Mesenchymal stem cell (in vitro differentiated cells and primary cell): ENCODE measurements at places on chromosomes 6 and 20.
A peak's percentile ranks its signal among the peaks of the same experiment; 100 is the strongest.

- H3K4me3 ChIP-seq: no peak overlapping the region
- H3K4me1 ChIP-seq: no peaks in the 10 kb centered on the region
- H3K27me3 ChIP-seq: no peaks in the 10 kb centered on the region
- no peaks in the 10 kb centered on the region for H3K36me3 ChIP-seq
- H3K27ac ChIP-seq: peak overlapping the region; percentile 82
These were observed 33.2 kb upstream of the AKAP7 start for GRCh38 chr6:131101911-131102680.

DNA sequence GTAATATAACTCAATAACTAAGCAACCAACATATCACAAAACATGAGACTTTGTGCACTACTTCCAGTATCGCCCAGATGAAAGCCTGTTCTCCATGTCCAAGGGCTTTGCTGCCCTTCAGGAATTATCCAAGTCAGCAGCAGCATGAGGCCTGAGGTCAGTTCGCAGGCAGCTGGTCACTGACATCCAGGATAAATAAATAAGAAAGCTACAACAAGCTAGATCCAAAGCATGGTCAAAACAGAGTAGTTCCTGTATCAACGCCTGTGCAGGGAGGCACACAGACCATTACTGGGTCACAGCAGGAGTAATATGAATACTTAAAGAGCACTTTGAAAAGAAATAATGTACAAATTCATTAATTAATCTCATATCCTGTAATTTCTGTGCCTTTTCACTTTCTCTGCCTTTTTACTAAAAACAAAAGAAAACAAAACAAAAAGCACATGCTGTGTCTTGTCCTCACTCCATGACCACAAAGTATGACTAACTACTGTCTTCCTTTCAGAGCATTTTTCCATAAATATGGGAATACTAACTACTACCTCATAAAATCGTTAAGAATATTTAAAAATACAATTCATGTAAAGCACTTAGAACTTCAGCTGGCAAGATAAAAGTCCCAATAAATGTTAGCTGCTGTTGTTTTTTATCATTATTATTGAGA is 374.9 kb upstream of the IRAK1BP1 start:
- no peaks in the 10 kb centered on the region for H3K27me3 ChIP-seq
- H3K4me3 ChIP-seq: no peak overlapping the region
- no peaks in the 10 kb centered on the region for H3K36me3 ChIP-seq
- peak; percentile 43 for DNase-seq
- H3K4me1 ChIP-seq: peaks cover 3% of the 10 kb centered on the region

- no peaks in the 10 kb centered on the region for H3K36me3 ChIP-seq
- no peaks in the 10 kb centered on the region for H3K4me1 ChIP-seq
- H3K27ac ChIP-seq: no peak overlapping the region
- DNase-seq: no peak
These were observed 13.9 kb downstream of the CRISP3 start for GRCh38 chr6:49730251-49730650.

DNA sequence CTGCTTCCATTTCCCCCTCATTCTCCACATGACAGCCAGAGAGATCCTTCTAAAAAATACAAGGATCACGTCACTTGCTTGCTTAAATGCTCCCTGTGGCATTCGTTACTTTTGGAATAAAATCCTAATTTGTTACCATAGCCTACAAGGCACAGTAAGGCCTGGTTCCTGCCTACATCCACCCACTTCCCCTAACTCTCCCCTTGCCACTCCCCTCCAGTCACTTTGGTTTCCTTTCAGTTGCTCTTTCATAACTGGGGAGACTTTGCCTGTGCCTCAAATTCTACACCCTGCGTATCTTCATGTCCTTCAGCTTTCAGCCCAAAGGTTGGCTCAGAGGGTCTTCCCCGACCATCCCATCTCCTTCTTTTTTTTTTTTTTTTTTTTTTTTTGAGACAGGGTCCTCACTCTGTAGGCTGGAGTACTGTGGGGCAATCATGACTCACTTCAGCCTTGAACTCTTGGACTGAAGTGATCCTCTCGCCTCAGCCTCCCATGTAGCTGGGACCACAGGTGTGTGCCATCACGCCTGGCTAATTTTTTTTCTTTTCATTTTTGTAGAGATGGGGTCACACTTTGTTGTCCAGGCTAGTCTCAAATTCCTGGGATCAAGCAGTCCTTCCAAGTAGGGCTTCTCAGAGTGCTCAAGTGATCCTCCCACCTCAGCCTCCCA is 12.5 kb downstream of the ID1 start:
- no peak overlapping the region for H3K4me3 ChIP-seq
- no peaks in the 10 kb centered on the region for H3K27me3 ChIP-seq
- H3K36me3 ChIP-seq: no peaks in the 10 kb centered on the region
- DNase-seq: no peak

DNA sequence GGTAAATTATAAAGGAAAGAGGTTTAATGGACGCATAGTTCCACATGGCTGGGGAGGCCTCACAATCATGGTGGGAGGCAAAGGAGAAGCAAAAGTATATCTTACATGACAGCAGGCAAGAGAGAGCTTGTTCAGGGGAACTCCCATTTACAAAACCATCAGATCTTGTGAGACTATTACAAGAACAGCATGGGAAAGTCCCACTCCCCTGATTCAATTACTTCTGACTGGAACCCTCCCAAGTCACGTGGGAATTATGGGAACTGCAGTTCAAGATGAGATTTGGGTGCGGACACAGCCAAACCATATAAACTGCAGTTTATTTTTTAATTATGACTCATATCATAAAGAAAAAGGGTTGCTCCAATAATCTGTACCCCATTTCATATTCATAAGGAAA is 22.3 kb upstream of the HLA-DQA2 start:
- H3K27me3 ChIP-seq: peaks cover 14% of the 10 kb centered on the region
- H3K27ac ChIP-seq: no peak overlapping the region
- H3K4me3 ChIP-seq: no peak overlapping the region
- H3K36me3 ChIP-seq: no peaks in the 10 kb centered on the region
- no peaks in the 10 kb centered on the region for H3K4me1 ChIP-seq

- H3K4me1 ChIP-seq: peaks cover 3% of the 10 kb centered on the region
- H3K27ac ChIP-seq: no peak overlapping the region
- no peaks in the 10 kb centered on the region for H3K27me3 ChIP-seq
These were observed 327.9 kb upstream of the SOX4 start for GRCh38 chr6:21265730-21266044.

DNA sequence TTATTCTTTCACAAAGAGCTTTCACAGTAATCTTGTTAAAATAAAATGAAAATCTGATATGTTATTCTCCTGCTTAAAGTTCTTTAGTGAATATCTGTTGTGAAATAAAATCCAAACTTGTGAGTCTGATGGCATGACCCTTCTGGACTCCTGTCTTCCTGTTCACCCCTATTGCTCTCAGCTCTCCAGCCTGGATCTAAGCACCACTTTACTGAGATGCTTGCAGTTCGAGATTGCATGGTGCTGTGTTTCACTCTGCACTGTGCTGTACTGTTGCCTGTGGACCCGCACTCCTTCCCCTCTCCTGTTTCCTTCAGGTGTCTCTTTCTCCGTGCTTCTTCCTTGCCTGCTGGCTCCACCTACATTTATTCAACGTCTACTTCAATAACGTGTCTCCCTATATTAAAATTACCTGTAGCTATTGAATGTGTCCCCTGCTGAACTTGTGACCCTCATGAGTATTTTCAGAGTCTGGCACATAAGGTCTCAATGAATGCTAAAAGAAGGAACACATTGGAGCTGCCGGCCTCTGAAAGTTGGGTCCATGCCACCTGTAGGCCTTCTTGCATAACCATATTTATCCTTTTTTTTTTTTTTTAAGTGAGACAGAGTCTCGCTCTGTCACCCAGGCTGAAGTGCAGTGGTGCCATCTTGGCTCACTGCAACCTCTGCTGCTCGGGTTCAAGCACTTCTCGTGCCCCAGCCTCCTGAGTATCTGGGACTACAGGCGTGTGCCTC is 100.1 kb downstream of the ARID1B start:
- no peak for DNase-seq
- peaks cover 9% of the 10 kb centered on the region for H3K4me1 ChIP-seq
- H3K27ac ChIP-seq: no peak overlapping the region
- H3K4me3 ChIP-seq: no peak overlapping the region
- H3K27me3 ChIP-seq: no peaks in the 10 kb centered on the region

DNA sequence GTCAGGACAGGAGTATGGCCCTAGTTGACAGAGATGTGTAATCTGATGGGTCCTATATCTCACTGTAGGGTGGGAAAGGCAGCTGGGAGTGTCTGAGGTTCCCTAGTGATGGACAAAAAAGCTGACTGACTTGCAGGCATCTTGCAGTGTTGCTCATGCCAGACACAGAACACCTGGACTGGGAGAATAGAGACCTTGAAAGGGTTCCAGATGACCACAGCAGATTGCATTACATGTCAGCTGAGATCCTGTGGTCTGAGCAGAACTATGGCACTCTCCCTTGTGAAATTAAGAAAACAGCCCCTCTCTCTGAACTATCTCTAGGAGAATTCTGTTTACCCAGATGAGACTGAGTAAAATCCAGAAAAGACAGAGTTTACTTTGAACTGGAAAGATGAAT is 212.6 kb upstream of the MAN1A1 start:
- no peak overlapping the region for H3K27ac ChIP-seq
- no peaks in the 10 kb centered on the region for H3K4me1 ChIP-seq
- no peak overlapping the region for H3K4me3 ChIP-seq
- no peaks in the 10 kb centered on the region for H3K27me3 ChIP-seq

GRCh38 chr6:10429638-10430427 is 15.0 kb upstream of the TFAP2A start:
- peak; percentile 70 for DNase-seq
- H3K27me3 ChIP-seq: peaks cover 12% of the 10 kb centered on the region
- H3K36me3 ChIP-seq: no peaks in the 10 kb centered on the region
- H3K27ac ChIP-seq: no peak overlapping the region
- peaks cover 9% of the 10 kb centered on the region for H3K4me1 ChIP-seq

DNA sequence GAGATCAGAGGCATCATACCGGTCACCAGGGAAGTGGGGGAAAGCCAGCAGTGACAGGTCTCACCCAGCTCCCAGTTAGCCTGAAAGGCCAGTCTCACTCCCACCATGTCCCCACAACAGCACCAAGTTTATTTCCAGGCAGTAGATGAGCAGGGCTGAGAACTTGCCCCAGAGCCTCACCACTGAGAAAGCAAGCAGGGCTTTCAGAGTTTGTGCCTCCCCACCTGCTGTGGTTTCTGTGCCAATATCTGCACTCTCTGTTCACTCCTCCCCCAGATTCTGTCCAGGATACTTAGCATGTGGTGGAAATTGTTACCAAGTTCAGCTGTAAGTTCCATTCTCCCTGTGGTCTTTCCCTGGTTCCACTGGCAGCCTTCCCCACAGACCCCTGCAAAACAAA is 255.0 kb upstream of the HTR1E start:
- H3K36me3 ChIP-seq: no peaks in the 10 kb centered on the region
- H3K4me3 ChIP-seq: no peak overlapping the region
- H3K27ac ChIP-seq: no peak overlapping the region
- DNase-seq: no peak
- H3K27me3 ChIP-seq: no peaks in the 10 kb centered on the region

- H3K27me3 ChIP-seq: no peaks in the 10 kb centered on the region
- no peaks in the 10 kb centered on the region for H3K36me3 ChIP-seq
- H3K4me3 ChIP-seq: peak overlapping the region; percentile 89
- no peak overlapping the region for H3K27ac ChIP-seq
- DNase-seq: peak; percentile 81
These were observed 2.3 kb downstream of the LRP11 start for GRCh38 chr6:149861603-149862423.

DNA sequence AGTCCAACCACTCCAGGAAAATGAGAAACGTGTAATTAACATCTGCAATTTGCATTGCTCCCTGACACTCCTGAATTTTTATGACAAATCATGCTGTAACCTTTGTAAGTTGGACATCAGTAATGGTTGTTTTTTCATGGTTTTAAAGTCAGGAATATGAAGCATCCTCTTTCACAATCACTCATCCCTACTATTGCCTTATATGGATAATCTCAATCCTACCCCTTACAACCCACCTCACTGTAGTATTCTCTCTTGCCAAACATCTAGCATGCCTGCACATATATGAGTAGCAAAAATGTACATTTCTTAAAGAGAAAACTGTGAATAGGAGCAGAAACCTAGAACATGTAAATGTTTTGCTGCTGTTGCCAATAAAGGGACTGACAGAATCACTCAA is 729.5 kb downstream of the KIF16B start:
- H3K36me3 ChIP-seq: no peaks in the 10 kb centered on the region
- no peak for DNase-seq
- H3K4me3 ChIP-seq: no peak overlapping the region
- H3K27ac ChIP-seq: no peak overlapping the region
- H3K4me1 ChIP-seq: no peaks in the 10 kb centered on the region

DNA sequence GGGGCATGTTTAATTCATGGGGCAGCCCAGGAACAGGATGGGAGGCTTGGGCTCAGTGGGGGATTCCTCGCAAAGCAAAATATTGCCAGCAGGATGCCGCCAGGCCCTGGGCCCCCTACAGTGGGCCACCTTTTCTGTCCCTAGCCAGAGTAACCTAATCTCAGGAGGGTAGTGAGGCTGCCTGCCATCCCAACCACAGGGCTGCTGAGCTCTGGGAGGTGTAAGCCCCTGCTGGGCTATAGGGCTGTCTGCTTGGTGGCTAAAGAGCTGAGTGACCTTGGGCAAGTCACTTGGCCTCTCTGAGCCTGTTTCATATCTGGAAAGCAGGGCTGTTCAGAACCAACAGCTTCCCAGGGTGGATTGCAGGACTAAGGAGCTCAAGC is 35.7 kb upstream of the CDH22 start:
- DNase-seq: no peak
- no peak overlapping the region for H3K27ac ChIP-seq
- H3K36me3 ChIP-seq: no peaks in the 10 kb centered on the region
- peaks cover 51% of the 10 kb centered on the region for H3K27me3 ChIP-seq

GRCh38 chr6:50815436-50816114 is 3.1 kb upstream of the TFAP2B start:
- peak; percentile 9 for DNase-seq
- peaks cover 11% of the 10 kb centered on the region for H3K4me1 ChIP-seq
- H3K27ac ChIP-seq: no peak overlapping the region
- no peaks in the 10 kb centered on the region for H3K36me3 ChIP-seq

GRCh38 chr20:46000262-46000996 is 8.3 kb upstream of the MMP9 start:
- H3K36me3 ChIP-seq: no peaks in the 10 kb centered on the region
- H3K27me3 ChIP-seq: peaks cover 71% of the 10 kb centered on the region
- H3K4me3 ChIP-seq: no peak overlapping the region

DNA sequence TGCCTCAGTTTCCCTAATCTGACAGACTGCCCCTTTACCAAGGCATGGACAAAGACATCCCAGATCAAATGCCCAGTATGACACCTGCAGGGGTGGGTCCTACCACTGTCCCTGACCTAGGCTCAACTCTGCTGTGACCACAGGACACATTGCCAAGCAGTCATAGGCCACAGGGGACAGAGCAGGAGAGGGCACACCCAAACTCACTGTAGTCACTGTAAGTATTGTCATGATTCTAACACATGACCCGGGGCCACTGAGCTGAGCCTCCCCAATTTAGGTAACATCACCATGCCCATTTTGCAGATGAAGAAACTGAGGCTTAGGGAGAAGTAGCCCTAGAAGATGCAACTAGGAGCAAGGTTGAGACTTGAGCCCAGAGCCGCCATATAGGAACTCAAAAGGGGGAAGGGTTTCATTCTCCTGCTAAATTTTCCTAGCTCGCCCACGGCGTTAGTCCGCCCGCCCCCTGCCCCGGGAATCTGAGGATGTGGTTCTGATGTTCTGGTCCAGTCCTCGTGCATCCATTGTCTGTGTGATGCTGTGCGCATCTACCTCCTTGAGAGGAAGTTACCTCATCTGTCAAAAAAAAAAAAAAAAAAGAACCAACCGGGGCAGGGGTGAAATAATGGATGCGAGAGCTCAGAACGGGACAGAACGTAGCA is 44.8 kb downstream of the PMEPA1 start:
- peaks cover 4% of the 10 kb centered on the region for H3K4me1 ChIP-seq
- H3K4me3 ChIP-seq: no peak overlapping the region
- DNase-seq: no peak
- no peaks in the 10 kb centered on the region for H3K27me3 ChIP-seq
- H3K27ac ChIP-seq: no peak overlapping the region
